ENCODE measurements at places on chromosomes 4 and X.

DNA sequence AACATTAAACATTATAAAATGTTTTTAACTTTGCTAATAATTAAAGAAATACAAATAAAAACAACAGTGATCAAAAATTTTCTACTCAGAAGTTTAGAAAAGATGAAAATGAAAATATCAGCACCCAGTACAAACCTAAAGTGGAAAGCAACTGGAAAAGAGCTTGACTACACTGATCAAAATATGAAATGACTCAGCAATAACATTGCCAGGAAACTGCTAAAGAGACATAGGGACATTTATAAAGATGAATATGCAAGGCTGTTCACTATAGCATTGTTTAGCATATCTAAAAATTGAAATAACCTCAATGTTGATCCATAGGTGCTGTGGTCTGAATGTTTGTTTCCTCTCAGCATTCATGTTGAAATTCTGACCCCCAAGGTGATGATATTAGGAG, 88.5 kb upstream of the NOCT start:
- no peak for DNase-seq

- DNase-seq = no peak
These were observed 16.4 kb upstream of the PORCN start for GRCh38 chrX:48492293-48492910.

GRCh38 chrX:15151267-15152186, 118.4 kb downstream of the ASB9 start:
- no peak for DNase-seq

DNA sequence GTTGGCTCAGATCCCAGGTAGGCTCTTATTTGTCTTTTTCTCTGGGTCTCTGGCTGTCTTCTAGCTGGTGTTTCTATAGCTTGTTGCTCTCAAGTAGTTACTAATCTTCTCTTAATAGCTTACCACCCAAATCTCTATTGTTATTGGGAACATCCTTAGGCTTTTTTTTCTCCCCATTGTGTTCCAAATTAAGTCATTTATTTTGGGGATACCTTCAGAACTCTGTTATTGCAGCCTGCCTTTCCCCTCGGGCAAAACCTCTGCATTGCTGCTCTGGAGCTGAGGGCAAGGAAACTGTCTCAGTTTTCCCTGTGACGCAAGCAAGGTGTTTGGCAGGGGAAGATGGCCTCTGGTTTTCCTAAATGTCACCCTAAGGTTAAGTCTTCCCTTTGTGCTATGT, 338.1 kb upstream of the ZCCHC13 start:
- DNase-seq = no peak

DNA sequence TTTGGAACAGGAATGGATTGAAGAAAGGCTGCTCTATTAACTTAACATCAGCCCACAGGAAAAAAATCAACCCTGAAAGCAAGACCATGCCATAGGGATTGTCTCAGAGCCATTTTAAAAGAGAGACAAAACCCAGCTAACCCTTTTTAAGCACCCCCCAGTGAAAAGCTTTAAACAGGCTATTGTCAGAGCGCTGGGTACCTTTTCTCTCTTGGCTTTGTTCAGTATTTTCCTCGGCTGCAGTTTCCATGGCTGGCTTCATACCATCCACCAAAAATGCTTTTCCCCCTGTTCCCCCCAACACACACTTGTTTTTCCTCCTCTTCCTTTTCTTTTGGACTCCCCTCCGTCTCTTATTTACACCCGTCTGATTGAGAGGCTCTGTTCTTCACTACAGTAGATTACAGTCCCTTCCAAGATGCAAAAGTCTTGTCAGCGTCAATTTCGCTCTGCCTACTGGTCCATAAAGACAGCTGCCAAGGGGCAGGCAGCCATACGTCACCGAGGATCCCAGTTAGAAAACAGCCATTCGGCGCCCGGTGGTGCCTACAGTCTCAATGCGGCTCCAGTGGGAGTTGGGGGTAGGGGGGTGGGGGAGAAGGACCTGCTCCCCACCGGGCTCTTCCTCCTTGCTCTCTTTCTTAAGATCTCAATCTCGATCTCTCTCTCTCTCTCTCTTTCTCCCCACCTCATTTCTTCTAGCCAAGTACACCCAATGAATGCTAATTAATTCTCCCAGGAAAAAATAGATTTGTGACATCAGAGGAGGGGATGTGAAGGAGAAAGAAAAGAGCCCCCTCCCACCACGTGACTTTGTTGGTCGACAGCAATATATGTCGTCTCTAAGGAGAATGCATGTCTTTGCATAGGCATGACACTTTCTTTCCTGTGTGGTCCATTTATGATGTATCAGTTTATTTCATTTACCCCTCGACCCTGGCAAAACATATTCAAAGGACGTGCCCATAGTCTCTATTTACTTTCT, at the start of gene GPM6B:
TSS of gene GPM6B (minus strand) at position 451 of the 985 bp plus-strand sequence. CDS start at position 262, 189 bp downstream.
- no peak for DNase-seq

- DNase-seq = no peak
These were observed 155.5 kb downstream of the PDGFRA start for GRCh38 chr4:54384563-54384962.

DNA sequence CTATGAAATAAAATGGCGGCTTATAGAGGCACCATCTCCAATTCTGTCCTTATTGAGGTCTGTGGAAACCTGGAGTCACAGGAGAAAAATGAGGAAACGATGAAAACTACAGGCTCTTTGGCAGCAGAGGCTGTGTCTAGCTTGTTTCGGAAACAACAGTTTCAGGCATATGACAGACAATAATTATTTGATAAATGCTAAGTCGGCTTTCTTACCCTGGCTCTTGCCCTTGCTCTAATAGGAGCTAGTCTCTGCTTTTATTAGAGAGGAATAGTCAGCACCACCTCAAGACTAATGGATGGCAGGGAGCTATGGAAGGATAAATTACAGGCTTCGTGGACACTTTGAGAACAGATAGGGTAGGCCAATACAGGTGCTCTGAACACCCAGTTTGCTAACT, 24.3 kb downstream of the HADH start:
- no peak for DNase-seq

- no peak for DNase-seq
These were observed 196.4 kb upstream of the DDX53 start for GRCh38 chrX:22803353-22803752.

DNA sequence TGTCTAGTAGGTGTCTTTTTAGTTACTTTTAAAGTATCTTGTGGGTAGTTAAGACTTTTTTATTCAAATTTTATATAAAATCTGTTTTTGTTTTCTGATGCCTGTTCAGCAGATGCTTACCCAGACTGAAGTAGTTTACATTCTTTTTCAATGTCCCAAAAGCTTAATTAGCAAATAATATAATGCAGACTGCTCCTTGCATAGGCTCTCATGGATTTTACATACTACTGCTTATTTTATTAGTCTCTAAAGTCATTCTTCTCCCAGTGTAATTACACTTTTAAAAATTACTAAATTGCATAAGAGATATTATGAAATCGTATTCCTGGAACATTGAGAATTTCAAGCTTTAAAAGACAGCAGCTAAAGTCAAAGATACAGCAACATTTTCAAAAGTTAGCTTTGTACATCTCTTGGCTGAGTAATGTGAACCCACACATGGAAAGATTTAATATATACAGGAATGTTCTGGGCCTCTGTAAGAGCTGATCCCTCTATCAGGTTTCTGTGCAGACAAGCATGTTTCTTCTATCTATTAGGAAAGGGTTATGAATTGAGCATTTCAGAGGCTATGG, 148.4 kb upstream of the SPRY1 start:
- no peak for DNase-seq

- no peak for DNase-seq
These were observed 4.4 kb downstream of the GPRIN3 start for GRCh38 chr4:89303177-89303576.

GRCh38 chr4:158193171-158193749, 17.0 kb upstream of the TMEM144 start:
- no peak for DNase-seq

GRCh38 chr4:146359771-146360170, 145.4 kb downstream of the REELD1 start:
- no peak for DNase-seq

Data from Right ventricle myocardium superior (tissue), 1 donor.